Midbrain (tissue), 1 donor: ENCODE measurements at places on chromosomes 3 and 15.
A peak's percentile ranks its signal among the peaks of the same experiment; 100 is the strongest.

DNA sequence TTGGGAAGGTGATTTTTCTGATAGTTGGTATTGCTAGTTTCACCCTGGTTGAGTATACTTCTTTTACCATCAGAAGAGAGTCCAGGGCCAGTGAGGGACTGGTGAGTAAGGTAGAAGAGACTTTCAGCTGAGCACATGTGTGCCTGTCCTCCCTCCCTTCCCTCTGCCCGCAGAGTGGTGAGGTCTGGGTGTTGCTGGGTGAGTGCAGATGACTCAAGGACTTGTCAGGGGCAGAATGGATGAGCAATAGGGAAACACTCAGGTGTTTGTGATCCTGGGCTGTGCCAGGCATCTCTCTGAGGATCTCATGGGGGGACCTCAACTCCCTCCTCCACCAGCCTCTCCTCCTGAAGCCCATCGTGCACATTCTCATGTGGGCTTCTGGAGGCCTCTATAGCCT, 76.0 kb upstream of the GSK3B start:
- no peak for DNase-seq

GRCh38 chr15:72902245-72902918, 118.8 kb upstream of the ADPGK start:
- DNase-seq = peak; percentile 55

DNA sequence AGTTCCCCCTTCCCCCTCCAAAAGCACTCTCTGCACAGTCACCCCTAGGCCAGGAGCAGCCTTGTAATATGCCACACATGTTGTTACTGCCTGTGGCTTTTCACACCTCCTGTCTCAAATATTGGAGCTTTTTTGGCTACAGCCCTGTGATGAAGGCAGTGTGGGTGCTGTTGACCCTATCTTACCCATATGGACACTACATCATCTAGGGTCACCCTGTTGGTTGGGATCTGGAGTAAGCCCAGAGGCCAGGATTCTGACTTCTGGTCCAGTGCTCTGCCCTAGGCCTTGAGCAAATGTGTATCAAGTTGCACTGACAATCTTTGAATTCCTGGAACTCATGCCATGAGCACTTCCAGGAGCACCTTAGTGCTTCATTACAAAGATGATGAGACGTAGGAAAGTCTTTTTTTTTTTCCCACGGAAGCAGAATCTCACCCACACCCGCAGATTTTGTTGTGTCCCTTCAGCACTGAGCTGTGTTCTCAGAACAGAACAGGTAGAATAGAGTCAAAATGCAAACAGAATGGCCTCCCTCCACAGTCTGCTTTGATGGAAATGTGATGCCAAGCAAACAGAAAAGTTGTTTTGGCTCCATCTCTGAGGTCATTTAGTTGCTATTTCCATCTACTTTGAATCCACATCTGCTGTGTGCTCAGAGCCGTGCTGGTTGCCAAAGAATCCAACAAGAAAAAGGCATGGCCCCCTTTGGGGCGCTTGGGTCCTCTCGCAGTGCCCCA, 49.6 kb downstream of the SMAD3 start:
- DNase-seq = no peak

- no peak for DNase-seq
These were observed 109.7 kb downstream of the BDH1 start for GRCh38 chr3:197445896-197446699.

- no peak for DNase-seq
These were observed 28.8 kb downstream of the WNT5A start for GRCh38 chr3:55458181-55458790.

GRCh38 chr15:83106994-83107840, at the start of gene TM6SF1:
Gene TM6SF1, plus strand, starts transcription at chr15:83107645. Its CDS starts 36 bp downstream, at chr15:83107681.
- DNase-seq = no peak

- DNase-seq = no peak
These were observed 799 bp downstream of the ABI3BP start for GRCh38 chr3:100992231-100993012.

- DNase-seq = peak; percentile 8
These were observed 41.7 kb upstream of the ADAMTS17 start for GRCh38 chr15:100383302-100384107.

GRCh38 chr3:147701195-147701594, 292.0 kb downstream of the ZIC1 start:
- no peak for DNase-seq

- DNase-seq = peak; percentile 59
These were observed 187.2 kb downstream of the SHQ1 start for GRCh38 chr3:72661115-72661457.

DNA sequence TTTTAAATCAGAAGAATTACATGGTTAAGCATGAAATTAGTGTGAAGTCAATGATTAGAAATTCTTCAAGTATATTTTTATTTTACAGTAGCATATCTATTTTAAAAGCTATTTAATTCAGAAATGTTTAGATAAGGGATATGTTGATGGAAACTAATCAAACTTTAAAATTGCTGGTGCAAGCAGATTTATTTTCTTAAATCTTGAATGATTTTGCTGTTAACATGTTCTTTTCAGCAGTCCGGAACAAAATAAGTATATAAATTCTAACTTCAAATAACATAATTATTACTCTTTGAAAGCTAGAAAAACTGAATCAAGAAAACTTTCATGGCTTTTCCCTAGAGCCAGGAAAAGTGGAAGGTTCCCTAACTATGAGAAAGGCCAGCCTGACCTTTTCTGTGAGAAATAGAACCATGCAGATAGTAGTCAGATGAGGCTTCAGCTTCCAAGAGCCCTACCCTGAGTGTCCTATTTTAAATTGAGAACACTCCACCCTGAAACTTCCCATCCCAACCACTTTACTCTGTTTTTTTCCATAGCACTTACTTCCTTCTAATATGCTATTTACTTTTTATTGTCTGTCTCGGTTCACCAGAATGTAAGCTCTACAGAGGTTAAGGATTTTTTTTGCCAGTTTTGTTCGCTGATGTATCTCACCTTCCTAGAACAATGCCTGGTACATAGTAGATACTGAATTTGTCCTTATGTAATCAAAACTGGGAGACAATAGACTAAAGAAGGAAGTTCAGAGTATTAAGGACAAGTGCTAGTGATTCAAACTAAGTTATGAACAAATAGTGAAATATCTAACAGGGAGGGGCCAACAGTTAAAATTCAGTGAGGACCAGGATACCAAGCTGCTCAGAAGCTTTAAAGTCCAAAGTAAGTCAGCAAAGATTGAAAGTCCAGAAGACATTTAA, 66.8 kb downstream of the CD200R1L start:
- DNase-seq = no peak

GRCh38 chr3:120418866-120419490, 31.8 kb downstream of the FSTL1 start:
- peak; percentile 63 for DNase-seq

DNA sequence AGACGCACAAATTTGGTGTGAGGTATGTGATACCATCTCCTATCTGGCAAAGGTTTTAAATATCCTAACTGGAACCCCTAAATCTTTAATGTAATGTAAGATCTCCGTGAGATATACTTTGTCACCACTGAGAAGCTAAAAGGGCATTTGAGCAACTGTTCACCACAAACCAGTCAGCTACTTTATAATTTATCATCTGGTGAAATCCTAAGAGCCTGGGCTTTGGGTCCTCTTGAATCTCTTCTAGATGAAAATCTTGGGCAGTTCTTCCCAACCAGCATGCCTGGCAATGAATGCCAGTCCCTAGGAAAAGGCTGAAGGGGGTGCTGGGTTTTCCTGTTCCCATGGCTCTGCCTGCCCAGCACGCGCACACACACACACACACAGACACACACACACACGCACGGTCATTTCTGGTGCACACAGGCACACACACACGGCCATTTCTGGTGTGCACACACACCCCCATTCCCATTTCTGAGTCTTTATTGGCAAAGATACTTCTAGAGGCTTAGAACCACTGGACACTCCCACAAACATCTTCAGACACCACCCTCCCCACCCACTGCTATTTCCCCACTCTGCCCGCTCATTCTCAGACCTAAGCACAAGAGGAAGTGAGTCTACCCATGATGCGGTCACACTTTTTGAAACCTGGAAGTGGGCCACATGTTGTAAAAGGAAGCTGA, 72.6 kb downstream of the MYO1E start:
- no peak for DNase-seq

- no peak for DNase-seq
These were observed 95.7 kb upstream of the C3orf80 start for GRCh38 chr3:160129459-160130061.

- DNase-seq = no peak
These were observed 152.9 kb downstream of the MECOM start for GRCh38 chr3:169510693-169511010.

DNA sequence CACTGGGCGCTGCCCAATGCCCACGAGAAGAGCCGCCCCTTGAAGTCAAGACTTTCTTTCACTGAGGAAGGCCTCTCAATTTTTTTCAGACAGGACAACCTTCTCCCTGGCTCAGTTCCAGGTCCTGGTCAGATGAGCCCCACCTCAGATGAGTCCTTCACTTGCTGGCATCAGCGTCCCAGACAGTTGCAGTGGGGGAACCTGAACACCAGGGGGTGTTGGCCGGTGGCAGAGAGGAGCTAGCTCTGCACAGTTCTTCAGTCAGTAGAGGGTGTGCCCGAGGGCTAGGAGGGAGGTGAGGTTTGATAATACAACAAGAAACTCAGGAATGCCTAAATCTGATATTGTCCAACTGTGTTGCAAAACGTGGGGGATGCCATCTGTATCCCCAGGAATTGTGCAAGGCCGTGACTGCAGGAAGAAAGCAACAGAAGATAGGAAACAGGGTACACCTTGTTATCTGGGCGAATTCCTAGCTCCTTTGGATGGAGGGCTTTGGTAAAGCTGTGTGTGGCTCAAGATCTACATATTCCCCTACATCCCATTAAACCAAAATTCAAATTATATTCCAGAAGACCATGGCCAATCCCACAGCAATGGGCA, 34.3 kb downstream of the CCR3 start:
- DNase-seq = no peak

- DNase-seq = no peak
These were observed 123.1 kb downstream of the SMAD6 start for GRCh38 chr15:66825139-66825538.

- no peak for DNase-seq
These were observed 180.1 kb downstream of the CNTN3 start for GRCh38 chr3:74434406-74434805.

DNA sequence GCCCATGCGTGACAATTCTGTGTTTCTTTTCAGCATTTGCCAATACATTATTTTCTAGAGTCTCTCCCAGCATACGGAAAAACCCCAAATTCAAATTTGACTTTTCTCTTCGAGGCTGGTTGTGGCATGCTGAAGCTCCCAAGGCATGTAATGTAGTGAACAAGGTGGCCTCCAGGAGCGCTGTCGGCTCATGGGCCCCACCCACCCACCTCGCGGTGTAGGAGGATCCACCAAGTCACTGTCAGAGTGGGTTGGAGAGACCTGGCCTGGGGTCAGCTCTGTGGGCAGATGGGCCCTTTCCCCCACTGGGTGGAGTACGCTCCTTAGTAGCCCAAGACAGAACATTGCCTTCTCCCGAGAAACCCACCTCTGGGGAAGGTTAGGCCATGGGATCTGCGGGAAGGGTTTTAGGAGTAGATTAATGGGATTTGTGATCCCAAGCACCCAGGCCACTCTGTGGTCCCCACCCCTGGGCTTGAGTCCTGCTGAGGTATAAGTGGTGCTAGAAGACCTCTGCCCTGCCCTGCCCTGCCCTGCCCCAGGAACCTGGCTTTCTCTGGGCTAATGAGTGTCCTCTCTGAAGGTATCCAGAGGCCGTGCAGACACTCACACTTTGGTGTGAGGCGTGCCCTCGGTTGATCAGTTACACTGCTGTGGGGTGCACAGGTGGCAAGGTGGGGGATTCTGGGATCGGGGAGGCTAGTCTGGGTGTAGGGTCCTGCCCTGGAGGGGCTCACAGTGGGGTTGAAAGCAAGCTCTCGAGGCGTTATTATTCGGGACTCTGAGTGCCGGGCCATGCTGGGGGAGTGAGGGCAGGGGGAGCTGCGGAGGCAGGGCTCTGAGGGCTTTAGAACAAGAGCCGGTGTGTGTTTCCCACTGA, 97.9 kb downstream of the APBA2 start:
- no peak for DNase-seq

DNA sequence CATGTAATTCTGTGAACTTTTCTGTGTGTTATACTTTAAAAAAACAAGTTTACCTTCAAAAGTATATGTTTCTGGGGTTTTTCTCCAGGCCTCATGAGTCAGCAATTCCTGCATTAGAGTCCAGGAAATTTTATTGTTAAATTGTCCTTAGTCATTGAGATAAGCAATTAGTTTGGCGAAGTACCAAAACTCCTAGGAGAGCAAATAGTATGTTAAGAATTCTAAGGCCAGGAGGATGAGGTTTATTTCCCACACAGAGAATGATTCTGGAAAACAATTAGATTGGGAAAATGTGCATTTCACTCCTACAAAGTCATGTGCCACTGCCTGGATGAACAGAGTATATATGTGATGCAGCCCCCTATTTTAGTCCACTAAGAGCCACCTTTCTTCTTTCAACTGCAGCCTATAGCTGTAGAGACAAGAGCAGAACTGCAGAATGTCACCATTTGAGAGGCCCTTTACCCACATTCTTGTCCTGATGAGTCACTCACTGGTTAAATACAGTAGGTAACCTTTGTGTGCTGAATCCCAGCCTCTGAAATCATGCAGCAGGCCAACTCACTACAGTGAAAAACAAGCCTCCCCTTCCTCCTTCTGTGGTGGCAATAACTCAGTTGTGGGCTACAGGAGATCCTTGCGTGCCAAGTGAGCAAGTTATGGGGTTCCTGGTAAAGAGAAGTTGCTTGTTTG, 452.8 kb upstream of the THBS1 start:
- no peak for DNase-seq

- DNase-seq = no peak
These were observed 115.3 kb downstream of the KCNH8 start for GRCh38 chr3:19263606-19264005.
